ENCODE measurements at places on chromosomes 7 and 10. TPM values are rescaled to one million over a fixed set of nuclear protein-coding genes. Genes with fewer than 3 reads are reported as not detected.
A peak's percentile ranks its signal among the peaks of the same experiment; 100 is the strongest.

The HACD1 gene
- 26.6 TPM for total RNA-seq

The AKR1D1 gene
- total RNA-seq = not detected

The ZNF488 gene
- 0.38 TPM for total RNA-seq

The C10orf90 gene
- total RNA-seq = not detected

The HOXA5 gene
- total RNA-seq = 21.4 TPM

The AZGP1 gene
- total RNA-seq = not detected

The LRRC61 gene
- total RNA-seq = 0.39 TPM

DNA sequence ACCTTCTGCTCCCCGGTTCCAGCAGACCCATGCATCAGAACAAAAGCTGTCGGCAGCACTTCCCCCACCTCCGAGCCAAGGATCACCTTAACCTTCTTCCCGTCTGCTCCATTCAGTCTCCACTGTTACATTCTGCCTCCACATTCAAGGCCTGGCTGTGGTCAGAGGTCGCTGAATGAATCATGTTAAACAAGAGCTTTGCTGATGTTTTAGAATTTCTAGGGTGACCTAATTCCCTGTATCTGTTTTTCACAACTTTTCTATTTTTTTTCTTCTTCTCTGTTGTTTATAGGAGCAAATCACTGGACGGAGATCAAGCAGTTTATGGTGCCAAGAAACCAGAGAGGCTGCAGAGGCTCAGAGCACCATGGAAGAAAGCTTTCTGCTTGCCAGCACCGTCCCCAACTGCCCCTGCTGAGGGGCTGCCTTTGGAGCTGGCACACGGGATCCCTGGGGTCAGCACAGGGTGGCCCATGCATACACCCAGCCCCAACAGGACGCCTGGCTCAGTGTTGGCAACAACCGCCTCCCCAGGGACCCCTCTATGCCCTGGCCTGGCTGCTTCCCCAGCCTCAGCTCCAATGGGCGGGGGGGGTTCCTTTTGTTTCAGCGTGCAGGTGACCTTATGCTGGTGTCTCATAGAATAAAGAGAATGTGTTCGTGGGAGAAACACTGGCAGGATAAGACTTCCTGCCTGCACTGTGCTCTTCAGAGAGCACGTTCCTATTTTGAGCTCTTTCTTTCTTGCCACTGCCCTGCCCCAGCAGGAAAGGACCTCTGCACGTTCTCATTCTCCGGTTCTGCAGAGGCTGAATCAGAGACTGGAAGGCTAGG, 182.7 kb upstream of the LYZL2 start:
- no peaks in the 10 kb centered on the region for H3K36me3 ChIP-seq
- DNase-seq = peak; percentile 96
- no peak overlapping the region for H3K4me3 ChIP-seq
- no peaks in the 10 kb centered on the region for H3K27me3 ChIP-seq
- H3K4me1 ChIP-seq = peaks cover 54% of the 10 kb centered on the region

DNA sequence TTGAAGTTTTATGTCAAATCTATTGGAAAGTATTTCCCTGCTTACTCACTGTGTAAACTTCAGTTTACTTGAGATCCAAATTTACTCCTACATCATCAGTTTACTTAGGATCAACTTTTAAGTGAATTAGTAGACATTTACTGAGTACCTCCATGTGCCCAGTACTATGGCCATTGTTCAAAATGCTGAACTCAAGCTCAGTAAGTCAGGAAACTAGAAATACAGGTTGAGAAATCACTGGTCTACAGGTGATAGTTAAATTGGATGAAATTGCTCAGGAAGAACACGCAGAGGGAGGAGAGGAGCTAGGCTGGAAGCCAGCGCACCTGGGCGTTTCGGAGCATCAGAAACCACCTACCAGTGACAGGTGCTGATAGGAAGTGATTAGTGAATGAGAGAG, 25.5 kb upstream of the EBLN1 start:
- peaks cover 7% of the 10 kb centered on the region for H3K4me1 ChIP-seq
- DNase-seq = no peak
- H3K4me3 ChIP-seq = no peak overlapping the region
- H3K27me3 ChIP-seq = no peaks in the 10 kb centered on the region

GRCh38 chr7:26265065-26265464, 26.6 kb upstream of the SNX10 start:
- no peak overlapping the region for H3K27ac ChIP-seq
- H3K27me3 ChIP-seq = no peaks in the 10 kb centered on the region
- no peaks in the 10 kb centered on the region for H3K4me1 ChIP-seq
- DNase-seq = no peak

DNA sequence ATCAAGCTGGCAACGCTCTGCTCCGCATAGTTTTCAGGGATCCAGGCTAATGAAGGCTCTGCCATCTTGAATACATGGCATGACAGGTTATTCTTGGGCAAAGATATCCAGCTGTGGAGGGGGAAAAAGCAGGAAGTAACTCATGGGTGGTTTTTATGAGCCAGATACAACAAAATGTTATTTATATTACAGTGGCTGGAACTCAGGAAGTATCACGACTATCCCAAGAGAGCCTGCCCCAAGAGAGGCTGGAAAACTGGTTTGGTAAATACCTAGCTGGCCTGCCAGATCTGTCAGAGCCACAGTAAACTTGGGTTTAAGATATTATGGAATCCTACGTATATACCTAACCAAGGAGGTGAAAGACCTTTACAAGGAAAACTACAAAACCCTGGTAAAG, 462.8 kb upstream of the ANKRD30A start:
- no peak overlapping the region for H3K27ac ChIP-seq
- H3K4me3 ChIP-seq = no peak overlapping the region
- H3K4me1 ChIP-seq = no peaks in the 10 kb centered on the region
- DNase-seq = no peak

- H3K4me3 ChIP-seq = no peak overlapping the region
- no peaks in the 10 kb centered on the region for H3K4me1 ChIP-seq
Measured at GRCh38 chr10:7861509-7862120, 43.3 kb downstream of the TAF3 start.

DNA sequence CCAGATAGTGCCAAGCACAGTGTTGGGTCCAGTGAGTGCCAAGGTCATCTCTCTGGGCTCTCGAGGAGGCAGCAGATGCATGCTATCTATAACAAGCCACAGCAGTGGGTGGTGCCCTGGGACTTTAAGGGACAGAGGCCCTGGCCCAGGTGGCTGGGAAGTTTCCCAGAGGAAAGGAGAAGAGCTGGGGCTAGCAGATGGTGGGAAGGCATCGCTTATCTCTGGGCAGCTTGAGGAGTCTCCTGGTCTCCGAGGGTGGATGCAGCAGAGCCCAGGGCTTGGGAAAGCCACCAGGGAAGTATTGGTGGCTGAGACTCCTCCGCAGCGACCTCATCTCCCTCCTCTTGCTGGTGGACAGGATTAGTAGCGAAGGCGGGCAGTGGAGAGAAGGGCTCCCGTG, 63.4 kb upstream of the LRRC4 start:
- peaks cover 10% of the 10 kb centered on the region for H3K36me3 ChIP-seq
- DNase-seq = no peak
- no peaks in the 10 kb centered on the region for H3K27me3 ChIP-seq
- H3K4me3 ChIP-seq = no peak overlapping the region

GRCh38 chr10:123742751-123743440, 76.7 kb downstream of the GPR26 start:
- DNase-seq = no peak
- H3K27ac ChIP-seq = no peak overlapping the region
- no peaks in the 10 kb centered on the region for H3K36me3 ChIP-seq
- no peak overlapping the region for H3K4me3 ChIP-seq
- no peaks in the 10 kb centered on the region for H3K4me1 ChIP-seq
- H3K27me3 ChIP-seq = no peaks in the 10 kb centered on the region

DNA sequence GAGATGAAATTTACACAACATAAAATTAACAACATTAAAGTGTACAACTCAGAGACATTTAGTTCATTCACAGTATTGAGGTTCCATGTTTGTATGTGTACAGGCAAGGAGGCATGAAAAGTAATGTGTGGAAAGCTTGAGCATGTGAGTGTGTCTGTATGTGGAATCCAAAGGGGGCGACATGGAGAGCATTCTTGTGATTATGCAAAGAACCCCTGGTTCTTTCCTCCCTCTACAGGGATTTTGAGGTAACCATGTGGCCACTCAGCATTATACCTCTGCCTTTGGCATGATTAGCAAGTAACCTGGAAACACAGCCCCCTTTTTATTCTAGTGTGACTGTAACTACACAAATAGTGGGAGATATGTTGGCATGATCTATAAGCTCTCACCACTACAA, 21.0 kb downstream of the OR2F1 start:
- H3K27me3 ChIP-seq = no peaks in the 10 kb centered on the region
- peaks cover 18% of the 10 kb centered on the region for H3K4me1 ChIP-seq
- no peaks in the 10 kb centered on the region for H3K36me3 ChIP-seq
- H3K27ac ChIP-seq = no peak overlapping the region

DNA sequence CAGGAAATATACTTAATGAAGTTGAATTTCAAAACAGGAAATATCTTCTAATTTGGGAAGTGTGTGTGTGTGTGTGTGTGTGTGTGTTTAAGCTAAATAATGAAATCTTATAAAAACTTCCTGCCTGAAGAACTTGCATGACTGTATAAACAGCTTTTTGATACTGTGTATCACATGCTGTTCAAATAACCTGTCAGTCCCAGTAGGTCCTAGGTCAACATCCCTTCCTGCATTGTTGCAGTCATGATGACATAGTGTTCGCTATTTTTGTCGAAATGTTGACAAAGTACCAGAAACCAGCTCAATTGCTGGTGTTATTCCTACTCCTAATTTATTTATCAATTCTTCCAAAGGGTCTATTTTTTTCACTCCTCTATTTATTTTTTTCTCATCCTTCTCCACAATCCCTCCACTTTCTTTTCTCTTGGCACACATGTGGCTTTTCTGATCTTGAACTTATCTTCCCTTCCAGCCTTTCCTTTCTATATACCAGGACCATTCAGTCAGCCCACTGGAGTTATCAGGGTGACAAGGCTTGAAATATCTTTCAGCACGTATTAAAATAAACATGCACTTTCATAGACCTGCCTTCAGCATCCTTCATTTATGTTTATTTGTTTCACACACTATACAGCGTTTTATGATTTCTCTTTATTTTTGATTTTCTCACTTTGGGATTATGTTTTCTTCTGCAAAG, 115.8 kb downstream of the PLXDC2 start:
- H3K4me1 ChIP-seq = peaks cover 27% of the 10 kb centered on the region
- no peaks in the 10 kb centered on the region for H3K36me3 ChIP-seq
- peak overlapping the region; percentile 38 for H3K27ac ChIP-seq
- no peak overlapping the region for H3K4me3 ChIP-seq
- peak; percentile 83 for DNase-seq

- H3K27me3 ChIP-seq = no peaks in the 10 kb centered on the region
- no peaks in the 10 kb centered on the region for H3K36me3 ChIP-seq
- H3K27ac ChIP-seq = peak overlapping the region; percentile 97
- peaks cover 21% of the 10 kb centered on the region for H3K4me1 ChIP-seq
- DNase-seq = peak; percentile 95
Measured at GRCh38 chr10:21329995-21330627, 195.4 kb downstream of the SKIDA1 start.

DNA sequence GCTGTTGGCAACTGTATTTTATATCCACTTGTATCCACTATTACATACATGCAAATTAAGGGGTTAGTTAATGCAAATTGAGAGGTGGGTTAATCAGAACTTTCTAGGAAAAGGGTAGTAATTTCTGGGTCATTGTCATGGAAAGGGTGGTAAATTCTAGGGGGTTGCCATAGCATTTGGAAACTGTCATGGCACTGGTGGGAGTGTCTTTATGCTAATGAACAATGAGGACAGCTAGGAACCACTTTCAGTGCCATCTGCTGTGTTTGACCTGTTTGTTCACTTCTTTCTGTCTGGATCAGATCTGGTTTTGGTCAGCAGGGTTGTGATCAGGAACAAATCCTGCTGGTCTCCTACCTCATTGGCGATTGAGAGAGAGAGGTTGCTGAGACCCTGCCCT, 283.3 kb upstream of the PRKCQ start:
- H3K4me3 ChIP-seq = no peak overlapping the region
- H3K4me1 ChIP-seq = no peaks in the 10 kb centered on the region
- H3K27ac ChIP-seq = no peak overlapping the region
- H3K27me3 ChIP-seq = no peaks in the 10 kb centered on the region

DNA sequence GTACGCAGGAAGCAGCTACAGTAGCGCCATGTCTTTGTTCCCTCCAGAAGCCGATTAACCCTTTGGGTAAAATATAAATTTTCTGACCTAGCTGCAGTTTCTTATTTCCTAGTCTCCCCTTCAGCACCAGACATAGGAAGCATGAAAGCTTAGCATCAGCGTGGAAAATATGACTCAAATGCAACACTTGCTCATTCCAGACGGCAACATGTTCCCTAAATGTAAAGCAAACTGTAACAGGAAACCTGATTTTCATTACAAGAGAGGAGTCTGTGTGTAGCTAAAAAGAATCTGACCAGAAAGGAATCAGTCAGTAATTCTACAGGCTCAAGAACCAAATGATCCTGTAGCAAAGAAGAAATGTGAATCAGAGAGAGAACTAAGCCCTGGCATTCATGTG, 219.2 kb downstream of the C7orf25 start:
- H3K27ac ChIP-seq = no peak overlapping the region
- no peaks in the 10 kb centered on the region for H3K4me1 ChIP-seq
- no peaks in the 10 kb centered on the region for H3K36me3 ChIP-seq
- no peak overlapping the region for H3K4me3 ChIP-seq

DNA sequence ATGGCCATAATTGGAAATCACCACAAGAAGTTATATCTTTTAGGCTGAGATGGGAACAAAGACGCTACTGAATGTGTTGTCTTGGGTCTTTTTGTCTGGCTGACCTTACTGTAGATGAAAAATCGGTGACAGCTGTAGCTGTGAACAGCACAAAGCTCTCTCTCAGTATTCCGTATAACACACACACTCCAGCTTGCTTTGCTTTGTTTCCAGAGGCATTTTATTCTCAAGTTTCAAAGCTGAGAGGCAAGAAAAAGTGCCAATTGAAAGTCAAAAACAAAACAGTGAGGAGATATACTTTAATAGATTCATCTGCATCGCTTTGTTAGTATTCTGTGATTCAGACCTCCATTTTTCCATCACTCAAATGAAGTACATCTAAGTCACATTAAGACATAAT, 39.6 kb upstream of the CABCOCO1 start:
- no peaks in the 10 kb centered on the region for H3K36me3 ChIP-seq
- H3K4me3 ChIP-seq = no peak overlapping the region
- no peak for DNase-seq

DNA sequence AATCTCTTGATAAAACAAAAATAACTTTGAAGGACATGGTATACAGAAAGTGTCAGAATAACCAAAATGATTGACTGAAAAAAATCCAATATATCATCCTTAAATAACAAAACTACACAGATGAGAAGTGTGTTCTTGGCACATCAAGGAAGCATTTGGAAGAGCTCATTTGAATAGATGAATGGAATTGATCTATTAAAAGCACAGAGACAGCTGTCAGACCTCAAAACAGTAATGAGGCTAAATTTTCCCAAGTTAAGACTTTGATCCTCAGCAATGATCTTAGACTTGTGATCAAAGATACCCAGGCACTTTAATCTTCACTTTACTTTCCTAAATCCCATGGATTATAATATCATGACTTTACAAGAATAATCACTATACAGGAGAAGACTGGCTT, 395.4 kb upstream of the NFE2L3 start:
- H3K27me3 ChIP-seq = peaks cover 4% of the 10 kb centered on the region
- no peaks in the 10 kb centered on the region for H3K36me3 ChIP-seq
- no peak overlapping the region for H3K4me3 ChIP-seq
- DNase-seq = no peak
- no peak overlapping the region for H3K27ac ChIP-seq

- no peak for DNase-seq
- no peaks in the 10 kb centered on the region for H3K27me3 ChIP-seq
- H3K27ac ChIP-seq = no peak overlapping the region
- no peaks in the 10 kb centered on the region for H3K36me3 ChIP-seq
- H3K4me3 ChIP-seq = no peak overlapping the region
Measured at GRCh38 chr10:103877861-103878260, 22.5 kb upstream of the SH3PXD2A start.

Measured in endothelial cell of umbilical vein (primary cell).